ENCODE measurements at places on chromosomes 12 and 14. TPM values are rescaled to one million over a fixed set of nuclear protein-coding genes. Genes with fewer than 3 reads are reported as not detected.
A peak's percentile ranks its signal among the peaks of the same experiment; 100 is the strongest.

NFE2 gene
- not detected for total RNA-seq

PRPH gene
- not detected for total RNA-seq

PYM1 gene
- 26.8 TPM for total RNA-seq

IAPP gene
- not detected for total RNA-seq

OTX2 gene
- total RNA-seq, result not detected

PRPF40B gene
- 1.5 TPM for total RNA-seq

MGST1 gene
- 12.9 TPM for total RNA-seq

PLEKHH1 gene
- under 0.01 TPM for total RNA-seq

- DNase-seq, result no peak
Measured at GRCh38 chr12:56978397-56979138, 21.2 kb upstream of the RDH16 start.

DNA sequence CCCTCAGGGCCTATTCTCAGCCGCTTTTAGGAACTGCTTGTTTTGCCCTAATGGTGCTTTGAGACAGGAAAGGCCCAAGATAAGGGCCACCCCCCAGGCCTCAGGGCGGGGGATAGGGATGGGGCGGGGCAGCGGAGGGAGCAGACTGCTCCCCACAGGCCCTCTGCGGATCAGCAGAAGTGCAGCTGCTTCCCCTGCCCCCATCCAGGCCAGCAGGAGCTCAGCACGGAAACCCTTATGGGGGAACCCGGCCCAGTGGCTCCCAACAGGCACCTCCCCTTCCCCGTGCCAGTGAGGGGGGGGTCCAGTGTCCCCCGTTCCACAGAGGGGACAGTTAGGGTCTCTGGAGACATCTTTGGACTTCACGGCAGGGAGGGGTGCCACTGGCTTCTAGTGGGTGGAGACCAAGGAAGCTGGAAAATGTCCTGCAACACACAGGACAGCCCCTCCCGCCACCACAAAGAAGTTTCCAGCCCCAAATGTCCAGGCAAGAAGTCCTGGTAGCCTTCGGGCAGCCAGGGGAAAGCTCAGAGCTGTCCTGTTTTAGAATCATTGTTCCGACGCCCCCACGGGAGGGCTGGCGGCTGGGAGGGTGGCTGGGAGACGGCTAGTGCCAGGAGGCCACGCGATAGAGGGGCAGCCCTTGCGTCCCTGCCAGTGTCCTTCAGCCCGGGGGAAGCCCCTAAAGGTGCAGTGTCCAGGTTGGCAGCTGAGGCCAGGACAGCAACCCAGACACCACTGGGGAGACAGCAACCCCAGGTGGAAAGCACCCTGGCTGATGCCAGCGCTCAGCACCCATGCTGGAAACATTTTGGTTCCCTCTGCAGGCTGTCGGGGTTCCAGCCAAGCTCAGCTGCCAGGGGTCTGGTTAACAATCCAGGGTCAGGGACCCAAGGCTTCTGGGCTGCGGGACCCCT lies 10.4 kb upstream of the GPR132 start:
- no peak for DNase-seq

DNA sequence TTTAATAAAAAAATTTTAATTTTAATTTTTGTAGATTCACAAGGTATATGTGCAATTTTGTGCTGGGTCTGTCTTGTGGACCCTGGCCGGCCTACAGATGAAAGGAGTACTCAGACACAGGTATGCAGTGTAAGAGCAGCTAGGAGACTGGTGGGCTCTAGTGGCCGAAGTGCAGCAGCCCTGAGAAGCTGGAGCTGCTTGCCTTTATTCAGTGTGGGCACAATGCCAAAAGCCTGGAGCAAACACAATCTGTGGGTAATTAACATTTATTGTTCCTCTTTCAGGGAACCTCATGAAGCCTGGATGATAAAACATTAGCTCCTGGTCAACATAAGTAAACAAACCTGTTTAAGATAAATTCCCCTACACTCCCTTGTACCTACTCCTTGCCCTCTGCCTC lies 135.7 kb upstream of the SEL1L start:
- DNase-seq, result no peak

GRCh38 chr14:25116607-25117006 lies 66.7 kb upstream of the STXBP6 start:
- no peak for DNase-seq

DNA sequence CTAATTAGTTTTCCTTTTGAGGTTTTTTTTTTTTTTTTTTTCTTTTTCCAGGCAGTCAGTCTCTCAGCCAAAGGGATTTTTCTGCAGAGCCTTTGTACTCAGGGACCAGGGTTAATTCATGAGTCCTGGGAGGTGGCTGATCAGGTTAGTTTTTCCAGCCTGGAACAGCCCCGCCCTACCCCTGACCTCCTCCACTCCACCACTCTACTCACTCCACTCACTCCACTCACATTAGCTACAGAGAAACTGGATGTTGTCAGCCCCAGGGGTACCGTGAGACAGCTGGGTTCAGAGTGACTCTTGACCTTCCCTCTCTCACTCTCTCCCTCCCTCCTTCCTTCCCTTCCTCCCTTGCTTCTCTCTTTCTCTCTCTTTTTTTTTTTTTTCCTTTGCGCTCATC lies 161.0 kb downstream of the CRADD start:
- DNase-seq, result no peak

DNA sequence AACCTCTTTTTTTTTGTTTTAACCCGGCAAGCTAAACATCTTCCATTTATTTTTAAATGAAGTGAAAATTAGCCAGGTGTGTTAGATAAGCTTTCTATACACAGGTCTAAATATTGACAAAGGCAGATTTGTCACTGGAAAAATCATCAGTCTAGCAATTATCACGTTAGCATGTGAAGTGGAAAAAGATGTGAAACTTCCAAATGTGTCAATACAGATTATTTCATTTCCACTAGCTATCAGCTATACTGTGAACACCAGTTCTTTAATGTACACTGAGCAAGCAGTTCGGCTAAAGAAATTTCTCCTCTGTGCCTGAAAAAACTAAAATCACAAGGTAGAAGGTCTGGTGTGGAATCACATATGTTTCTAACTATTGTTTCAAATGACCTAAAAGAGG lies 96.6 kb upstream of the G2E3 start:
- no peak for DNase-seq

DNA sequence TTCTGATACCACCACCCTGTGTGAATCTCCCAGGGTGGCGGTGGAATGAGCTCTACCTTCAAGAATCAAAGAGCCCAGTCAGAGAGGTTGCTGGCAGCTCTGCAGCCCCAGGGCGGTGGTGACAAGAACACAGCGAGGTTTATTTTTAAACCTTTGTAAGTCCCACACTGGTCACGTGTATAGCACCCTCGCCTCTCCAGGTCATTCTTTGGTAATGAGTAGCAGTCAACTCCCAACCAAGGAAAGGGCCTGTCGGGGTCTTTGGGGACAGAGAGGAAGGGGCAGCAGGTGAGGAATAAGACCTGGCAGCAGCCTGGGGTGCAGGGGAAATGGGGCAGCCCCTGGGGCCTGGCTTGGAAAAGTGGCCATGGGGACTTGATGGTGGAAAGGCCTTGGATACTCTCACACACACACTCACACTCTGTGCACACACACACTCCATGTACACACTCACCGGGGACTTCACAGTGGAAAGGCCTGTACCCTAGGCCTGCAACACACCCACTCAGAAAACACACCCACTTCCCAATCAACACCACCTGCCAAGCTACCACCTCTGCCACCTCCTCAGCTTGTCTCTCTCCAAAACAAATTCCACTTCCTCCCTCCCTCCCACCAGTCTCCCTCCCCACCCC lies 178.6 kb downstream of the DPF3 start:
- no peak for DNase-seq

DNA sequence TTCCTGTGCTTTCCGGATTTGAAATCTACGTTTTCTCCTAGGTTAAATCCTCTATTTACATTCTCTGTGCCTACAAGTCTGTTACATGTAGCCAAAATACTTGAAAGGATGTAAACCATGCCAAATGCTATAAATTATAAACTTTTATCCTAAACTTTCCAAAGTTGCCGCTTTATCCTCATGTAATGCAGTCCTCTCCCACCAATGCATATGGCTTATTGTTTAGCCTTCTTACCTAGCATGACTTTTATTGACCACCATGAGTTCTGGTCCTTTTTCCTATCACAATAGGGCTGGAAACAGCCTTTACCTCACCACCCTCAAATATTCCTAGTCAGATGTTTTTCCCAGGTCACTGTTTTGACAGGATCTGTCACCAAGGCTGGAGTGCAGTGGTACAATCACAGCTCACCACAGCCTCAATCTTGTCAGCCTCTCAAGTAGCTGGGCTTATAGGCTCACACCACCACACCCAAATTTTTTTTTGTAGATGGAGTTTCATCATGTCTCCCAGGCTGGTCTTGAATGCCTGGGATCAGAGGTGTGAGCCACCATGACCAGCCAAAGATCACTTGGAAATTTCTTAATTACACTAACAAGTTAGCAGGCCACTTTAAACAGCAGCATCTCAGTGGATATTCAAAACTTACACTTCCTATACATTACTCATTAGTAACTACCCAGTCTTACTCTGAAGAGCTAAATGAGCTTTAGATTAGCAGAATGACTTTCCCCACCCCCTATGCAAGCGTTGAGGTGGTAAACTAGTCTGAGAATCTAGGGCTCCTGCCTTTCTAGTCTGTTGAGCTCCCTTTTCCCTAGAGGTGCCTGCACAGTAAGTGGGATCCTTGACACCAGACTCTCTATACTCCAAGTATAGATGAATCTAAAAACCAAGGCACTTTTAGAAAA lies 4.1 kb downstream of the TUBA1B start:
- no peak for DNase-seq

DNA sequence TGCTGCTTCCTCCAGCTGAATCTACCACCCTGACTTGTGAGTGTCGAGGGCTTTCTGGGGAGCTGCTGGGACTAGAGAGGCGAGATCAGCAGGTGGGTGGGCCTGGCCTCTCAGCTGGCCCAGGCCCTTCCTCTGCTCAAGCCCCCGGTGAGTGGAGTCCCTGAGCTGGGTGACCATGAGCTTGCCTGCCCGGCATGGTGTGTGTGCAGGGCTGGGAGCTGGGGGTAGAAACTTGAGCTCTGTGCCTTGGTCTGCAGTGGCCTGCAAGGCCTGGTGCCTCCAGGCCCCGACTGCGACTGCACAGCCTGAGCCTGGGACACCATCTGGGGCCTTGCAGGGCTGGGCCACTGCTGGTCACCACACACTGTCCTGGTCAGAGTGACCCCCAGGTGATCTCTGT lies 67.4 kb downstream of the KIF26A start:
- DNase-seq, result no peak

- no peak for DNase-seq
Measured at GRCh38 chr14:24250354-24250753, 7.9 kb upstream of the TINF2 start.

DNA sequence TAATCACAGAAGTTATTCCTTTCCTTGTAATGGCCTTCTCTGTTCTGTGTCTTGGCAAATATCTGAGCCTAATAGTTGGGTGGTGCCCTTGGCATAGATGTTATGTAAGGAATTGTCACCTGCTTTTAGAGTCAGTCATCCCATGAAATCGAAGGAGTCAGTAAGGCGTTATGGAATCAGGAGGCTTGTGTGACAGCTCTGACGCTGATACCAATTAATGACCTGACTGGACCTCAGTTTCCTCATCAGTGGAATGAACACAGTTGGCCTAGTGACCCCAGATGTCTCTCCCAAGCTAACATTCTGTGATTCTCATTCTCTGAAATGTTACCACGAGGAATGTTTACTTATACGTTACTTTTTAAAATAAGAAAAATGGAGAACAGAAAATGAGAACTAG lies 32.1 kb downstream of the TXNRD1 start:
- DNase-seq, result no peak

DNA sequence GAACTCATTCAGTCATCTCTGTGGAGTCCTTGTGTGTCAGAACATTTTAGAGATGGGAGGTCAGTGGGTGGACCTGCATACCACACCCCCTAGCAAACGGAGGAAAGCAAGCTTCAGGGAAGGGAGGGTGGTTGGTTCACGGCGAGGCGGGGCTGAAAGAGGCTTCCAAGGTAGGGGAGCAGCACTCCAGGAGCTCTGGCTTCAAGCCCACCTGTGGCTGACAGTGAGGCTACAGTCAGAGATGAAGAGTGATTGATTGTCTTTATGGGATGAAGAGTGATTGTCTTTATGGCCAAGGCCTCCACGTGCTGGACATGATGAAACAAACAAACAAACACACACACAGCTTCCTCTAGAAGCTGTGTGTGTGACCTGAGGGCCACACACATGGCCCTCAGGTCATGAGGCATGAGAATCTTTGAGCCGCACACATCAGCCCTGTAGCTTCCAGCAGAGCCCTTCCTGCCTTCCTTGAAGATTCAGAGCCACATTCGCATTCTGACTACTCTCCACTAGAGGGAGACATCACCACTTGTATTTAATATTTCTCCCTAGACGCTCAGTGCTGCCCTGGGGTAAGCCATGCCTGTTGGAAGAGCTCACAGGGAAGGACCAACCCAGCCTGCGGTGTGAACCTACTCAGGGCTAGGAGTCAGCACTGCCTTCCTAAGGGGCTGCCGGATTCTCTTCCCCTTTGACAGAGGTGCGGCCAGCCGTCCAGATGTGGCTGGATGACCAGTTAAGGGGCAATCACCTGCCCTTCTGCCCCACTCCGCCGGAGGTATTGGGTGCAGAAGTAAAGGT lies 54.4 kb upstream of the KCNA1 start:
- DNase-seq, result peak; percentile 80

GRCh38 chr12:94792693-94793092 lies 142.3 kb upstream of the TMCC3 start:
- no peak for DNase-seq

- DNase-seq, result no peak
Measured at GRCh38 chr14:86533834-86534233, 1003.9 kb downstream of the FLRT2 start.

DNA sequence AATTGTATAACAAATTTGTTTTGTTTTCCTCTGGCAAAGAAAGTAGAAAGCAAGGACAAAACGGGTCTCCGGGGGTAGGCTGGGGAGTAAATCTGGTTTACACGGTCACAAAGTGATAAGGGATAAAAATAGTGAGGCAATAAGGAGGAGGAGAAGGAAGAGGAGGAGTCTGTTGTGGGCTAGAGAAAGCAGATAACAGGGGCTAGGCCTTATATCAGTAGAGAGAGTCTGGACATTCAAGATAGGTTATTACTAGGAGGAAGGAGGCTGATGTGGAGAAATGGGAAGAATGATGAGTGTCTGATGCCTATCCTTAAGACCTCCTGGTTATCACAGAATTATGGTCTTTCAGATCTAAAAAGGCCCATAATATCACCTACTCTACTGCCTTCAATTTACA lies 83.2 kb upstream of the SSTR1 start:
- no peak for DNase-seq

GRCh38 chr12:20436316-20436715 lies 68.0 kb downstream of the PDE3A start:
- peak; percentile 77 for DNase-seq

GRCh38 chr14:69664865-69665526 lies 53.6 kb downstream of the SUSD6 start:
- DNase-seq, result no peak

DNA sequence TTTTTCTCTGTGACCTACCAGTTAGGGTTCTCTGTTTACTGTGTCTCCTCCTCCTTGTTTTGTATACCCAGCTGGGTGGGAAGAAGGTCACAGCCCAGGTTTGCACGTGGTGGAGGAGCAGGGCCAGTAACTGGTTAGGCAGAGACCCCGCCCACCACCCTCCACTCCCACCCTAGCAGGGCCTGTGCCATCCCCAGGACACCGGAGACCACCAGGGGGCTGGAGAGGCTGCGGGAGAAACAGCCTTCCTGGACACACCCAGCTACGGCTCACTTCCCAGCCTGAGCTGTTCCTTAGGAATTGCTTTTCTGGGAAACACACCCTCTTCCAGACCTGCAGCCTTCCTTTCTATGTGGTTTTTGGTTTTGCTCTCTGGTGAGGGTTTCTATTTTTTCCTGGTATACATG lies 21.1 kb downstream of the BDKRB2 start:
- no peak for DNase-seq

Data from lung microvascular endothelial cell (primary cell).